ENCODE measurements at places on chromosomes 3 and 15. TPM values are rescaled to one million over a fixed set of nuclear protein-coding genes. Genes with fewer than 3 reads are reported as not detected.

Gene HACL1
- total RNA-seq: 27.1 TPM

Gene KLF15
- total RNA-seq: 22.9 TPM

Gene ASB14
- not detected for total RNA-seq

Gene MFSD1
- total RNA-seq: 76.2 TPM

Gene TAGLN3
- total RNA-seq: 0.79 TPM

Gene FES
- total RNA-seq: 33.5 TPM

Gene SEC11A
- 147 TPM for total RNA-seq

Gene FAM107A
- total RNA-seq: 180 TPM

Gene ISLR
- total RNA-seq: 30.2 TPM

Gene DAZL
- not detected for total RNA-seq

Gene TMA7
- total RNA-seq: 195 TPM

Gene SHF
- 5.2 TPM for total RNA-seq

Gene MESP1
- total RNA-seq: 2.1 TPM

Gene MYO9A
- 132 TPM for total RNA-seq

Gene SERPINI2
- not detected for total RNA-seq

Gene CHRNA7
- 1.6 TPM for total RNA-seq

Gene UNC45A
- total RNA-seq: 62.8 TPM

Gene MORC1
- total RNA-seq: 0.06 TPM

Gene TRIM71
- total RNA-seq: 1.2 TPM

Gene PLCL2
- total RNA-seq: 19.1 TPM

Gene TM4SF4
- 0.94 TPM for total RNA-seq

Gene ZBTB47
- total RNA-seq: 26.6 TPM

Gene CIB2
- 13.7 TPM for total RNA-seq

Gene HCLS1
- 102 TPM for total RNA-seq

Gene UQCRC1
- 207 TPM for total RNA-seq

Gene TMEM212
- total RNA-seq: not detected

Gene GOLGA6L22
- total RNA-seq: not detected

Gene CSPG5
- 0.16 TPM for total RNA-seq

Gene SLC4A7
- 47.5 TPM for total RNA-seq

Gene CYP8B1
- 10.4 TPM for total RNA-seq

Gene MME
- total RNA-seq: 8.4 TPM

Gene DIPK2A
- 15.5 TPM for total RNA-seq

Gene ACTC1
- total RNA-seq: 25.0 TPM

Gene TRANK1
- 21.4 TPM for total RNA-seq

Gene SAMMSON
- total RNA-seq: 0.98 TPM

Gene CILP
- 1.5 TPM for total RNA-seq

Gene HGD
- total RNA-seq: 72.0 TPM

Gene ERICH6
- 0.19 TPM for total RNA-seq

Gene MUSTN1
- 18.6 TPM for total RNA-seq

Gene NR2E3
- total RNA-seq: 0.19 TPM

Gene PLAAT1
- 0.72 TPM for total RNA-seq

Gene CX3CR1
- 4.4 TPM for total RNA-seq

Gene SLC38A3
- total RNA-seq: 1.6 TPM

Gene ASB7
- total RNA-seq: 17.7 TPM

Gene RASL12
- 7.6 TPM for total RNA-seq

Gene GOLGA8Q
- 1.6 TPM for total RNA-seq

Gene CHRFAM7A
- total RNA-seq: 2.7 TPM

Gene SEC62
- 139 TPM for total RNA-seq

Gene GOLGA6L10
- total RNA-seq: 2.5 TPM

Gene HES1
- total RNA-seq: 44.3 TPM

Gene TYRO3
- total RNA-seq: 2.5 TPM

Gene GABRG3
- total RNA-seq: not detected

Gene EFHB
- 2.1 TPM for total RNA-seq

Gene EFCC1
- total RNA-seq: 3.7 TPM

Gene ITIH1
- total RNA-seq: 0.22 TPM

Gene SPESP1
- 4.1 TPM for total RNA-seq
